ENCODE measurements at places on chromosomes 13 and 19.

- peak; percentile 82 for DNase-seq
These were observed 485.5 kb downstream of the DIAPH3 start for GRCh38 chr13:59677966-59678814.

GRCh38 chr13:27026396-27026795, 145.2 kb downstream of the USP12 start:
- DNase-seq, result no peak

- DNase-seq, result peak; percentile 77
These were observed 11.5 kb upstream of the CAPNS1 start for GRCh38 chr19:36128392-36128736.

DNA sequence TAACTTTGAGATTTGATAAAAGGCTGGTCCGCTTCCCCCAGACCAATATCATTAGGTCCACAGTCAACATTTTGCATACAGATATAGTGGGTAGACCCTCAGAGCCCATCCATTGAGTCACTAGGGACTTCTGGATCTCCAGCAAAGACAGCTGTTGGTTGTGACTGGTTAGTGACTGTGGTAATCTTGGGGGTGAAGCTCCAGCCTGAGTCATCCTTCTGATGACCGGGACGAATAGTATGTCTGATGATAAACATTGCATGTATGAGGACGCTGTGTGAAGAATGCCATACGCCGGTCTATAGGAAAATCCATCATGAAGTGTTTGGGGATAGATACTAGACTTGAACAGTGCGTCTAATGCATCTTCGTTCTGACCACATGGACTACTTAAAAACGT, 307.0 kb downstream of the UQCRFS1 start:
- DNase-seq, result no peak

DNA sequence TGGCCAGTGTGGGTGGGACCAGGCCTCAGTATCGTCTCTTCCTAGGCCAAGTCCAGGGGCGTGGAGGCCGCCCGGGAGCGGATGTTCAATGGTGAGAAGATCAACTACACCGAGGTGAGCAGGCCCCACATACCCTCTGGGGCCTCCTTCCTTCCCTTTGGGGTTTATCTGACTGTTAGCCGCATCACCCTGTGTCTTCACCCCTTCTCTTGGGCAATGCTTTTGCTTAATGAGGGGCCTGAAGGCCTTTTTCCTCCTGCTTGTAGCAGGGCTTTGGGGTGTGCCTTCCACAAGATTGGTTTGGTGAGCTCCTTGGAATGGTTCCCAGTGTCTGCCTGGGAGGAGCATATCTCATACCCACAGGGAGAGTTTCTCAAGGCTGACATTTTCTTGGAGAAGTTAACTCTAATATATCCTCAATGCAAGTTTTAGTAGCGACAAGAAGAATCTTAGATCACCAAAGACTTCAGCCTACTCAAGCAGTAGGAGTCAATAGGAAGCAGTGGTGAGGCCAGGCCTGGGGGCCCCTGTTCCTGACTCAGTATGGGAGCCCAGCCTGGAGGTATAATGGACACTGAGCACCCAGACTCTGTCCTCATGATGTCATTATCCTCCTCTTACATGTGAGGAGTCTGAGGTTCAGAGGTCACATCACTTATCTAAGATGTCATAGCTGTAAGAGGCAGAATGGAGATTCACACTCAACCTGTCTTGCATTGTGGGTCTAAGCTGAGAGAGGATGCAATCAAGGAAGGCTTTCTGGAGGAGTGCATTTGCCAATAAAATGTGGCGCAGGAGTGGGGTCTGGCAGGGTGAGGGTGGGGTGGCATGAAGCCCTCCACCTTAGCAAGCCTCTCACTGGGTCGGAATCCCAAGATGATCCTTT, 2.0 kb downstream of the GPI start:
- DNase-seq, result peak; percentile 49

DNA sequence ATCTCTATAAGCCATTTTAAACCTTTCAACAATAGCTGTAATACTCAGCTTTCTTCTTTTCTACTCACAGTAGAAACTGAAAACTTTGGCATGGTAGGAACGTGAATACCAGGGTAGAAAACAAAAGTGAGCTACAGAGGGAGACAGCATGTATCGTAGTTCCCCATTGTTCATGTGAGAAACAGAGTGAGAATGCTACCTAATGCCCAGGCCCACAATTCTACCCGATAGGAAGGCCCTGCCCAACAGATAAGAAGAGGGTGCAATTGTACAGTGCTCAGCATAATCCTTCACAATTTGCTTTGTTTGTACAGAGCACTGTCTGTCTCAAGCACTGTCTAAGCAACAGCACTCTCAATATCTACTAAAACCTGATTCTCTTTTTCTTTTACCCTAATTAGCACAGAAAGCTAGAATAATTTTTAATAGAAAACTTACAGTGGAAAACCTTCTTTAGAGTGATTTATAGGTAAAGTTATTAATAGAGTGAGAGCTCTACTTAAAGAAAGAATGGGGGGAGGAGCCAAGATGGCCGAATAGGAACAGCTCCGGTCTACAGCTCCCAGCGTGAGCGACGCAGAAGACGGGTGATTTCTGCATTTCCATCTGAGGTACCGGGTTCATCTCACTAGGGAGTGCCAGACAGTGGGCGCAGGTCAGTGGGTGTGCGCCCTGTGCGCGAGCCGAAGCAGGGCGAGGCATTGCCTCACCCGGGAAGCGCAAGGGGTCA, 322.3 kb downstream of the EFNB2 start:
- DNase-seq, result no peak

DNA sequence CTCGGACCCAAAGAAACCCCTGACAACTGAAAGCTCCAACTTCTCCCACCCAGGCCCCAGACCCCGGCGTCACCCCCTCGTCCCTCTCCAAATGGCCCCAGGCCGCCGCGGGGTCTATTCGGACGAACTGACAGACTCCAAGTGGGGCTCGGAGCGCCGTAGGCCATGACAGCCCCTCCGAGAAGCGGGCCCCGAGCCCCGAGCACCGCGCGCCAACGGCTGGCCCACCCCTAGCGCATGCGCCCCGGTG, 360 bp downstream of the DDX39A start:
- no peak for DNase-seq

- DNase-seq, result peak; percentile 31
These were observed 6.1 kb downstream of the DHRS12 start for GRCh38 chr13:51797664-51798488.

GRCh38 chr19:11168568-11168967, 13.0 kb upstream of the SPC24 start:
- no peak for DNase-seq

DNA sequence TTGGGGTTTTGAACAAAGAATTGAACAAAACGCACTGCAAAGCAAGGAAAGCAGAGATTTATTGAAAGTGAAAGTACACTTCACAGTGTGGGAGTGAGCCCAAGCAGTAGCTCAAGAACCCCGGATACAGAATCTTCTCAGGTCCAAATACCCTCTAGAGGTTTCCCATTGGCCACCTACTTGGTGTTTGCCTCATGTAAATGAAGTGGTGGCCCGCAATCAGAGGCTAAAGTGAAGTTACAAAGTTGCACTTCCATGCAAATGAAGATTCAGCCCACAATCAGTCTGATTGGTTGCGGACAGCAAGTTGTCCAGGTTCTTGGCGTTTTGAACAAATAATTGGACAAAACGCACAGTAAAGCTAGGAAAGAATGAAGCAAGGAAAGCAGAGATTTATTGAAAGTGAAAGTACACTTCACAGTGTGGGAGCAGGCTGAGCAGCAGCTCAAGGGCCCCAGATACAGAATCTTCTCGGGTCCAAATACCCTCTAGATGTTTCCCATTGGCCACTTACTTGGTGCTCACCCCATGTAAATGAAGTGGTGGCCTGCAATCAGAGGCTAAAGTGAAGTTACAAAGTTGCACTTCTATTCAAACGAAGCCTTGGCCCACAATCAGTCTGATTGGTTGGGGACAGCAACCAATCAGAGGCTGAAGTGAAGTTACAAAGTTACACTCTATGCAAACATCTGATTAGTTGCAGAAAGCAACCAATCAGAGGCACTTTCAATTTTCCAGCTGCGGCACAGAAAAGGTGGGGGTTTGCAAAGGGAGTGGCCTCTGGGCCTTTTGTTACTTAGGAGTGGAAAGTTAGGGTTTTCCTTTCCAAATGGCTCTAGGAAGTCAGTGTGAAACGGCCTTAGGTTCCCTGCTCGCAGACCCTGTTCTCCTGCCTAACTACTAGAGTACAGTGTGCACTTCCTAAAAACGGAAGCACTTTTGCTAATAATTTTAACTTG, 4.8 kb upstream of the TM9SF2 start:
- DNase-seq, result peak; percentile 94

DNA sequence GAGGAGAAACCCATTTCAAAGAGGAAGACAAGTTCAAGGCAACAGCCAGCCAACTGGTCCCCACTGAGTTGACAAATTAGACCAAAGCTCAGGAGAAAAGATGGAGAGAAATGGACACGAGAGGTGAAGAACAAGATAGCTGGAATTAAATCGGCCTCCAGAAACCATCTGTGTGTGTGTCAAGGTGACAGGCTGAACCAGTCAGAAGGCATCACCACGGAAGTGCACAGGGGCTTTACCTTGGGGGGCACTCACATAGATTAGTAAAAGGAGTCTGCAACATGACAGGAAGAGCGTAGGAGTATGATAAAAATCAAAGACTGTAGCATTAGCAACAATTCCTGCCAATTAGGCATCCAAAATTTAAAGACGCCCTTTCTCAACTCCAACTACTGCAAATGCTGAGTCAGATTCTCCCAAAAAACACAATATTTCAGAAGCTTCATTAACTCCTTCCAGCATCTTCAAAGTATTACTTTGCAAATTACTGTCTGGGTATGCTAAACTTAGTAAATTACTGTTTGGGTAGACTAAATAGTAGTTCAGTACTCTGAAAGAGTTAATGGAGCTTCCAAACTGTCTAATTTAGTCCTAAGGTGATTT, 66.2 kb downstream of the FOXO1 start:
- no peak for DNase-seq

DNA sequence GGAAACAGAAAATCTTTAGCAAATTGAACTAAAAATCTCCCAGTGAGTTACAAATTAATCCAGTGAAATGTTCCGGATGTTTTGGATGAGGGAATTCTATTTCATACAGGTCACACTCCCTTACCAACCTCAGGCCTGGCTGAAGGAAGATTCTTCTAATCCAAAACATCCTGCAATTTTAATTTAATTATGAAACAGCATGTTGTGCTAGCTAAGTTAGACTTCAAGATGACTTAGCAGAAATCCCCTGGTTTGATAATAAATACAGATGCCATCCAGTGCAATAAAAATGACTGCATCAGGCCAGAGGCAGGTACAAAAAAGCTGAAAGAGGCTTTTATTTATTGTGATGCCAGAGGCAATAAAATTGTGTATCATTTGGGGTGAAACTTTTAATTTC, 96.7 kb upstream of the CLDN10 start:
- DNase-seq, result no peak
